Activated naive CD4-positive, alpha-beta T cell treated with anti-CD3 and anti-CD28 coated beads, Interleukin-2, amount 50 U/mL, for 72 hours (primary cell): ENCODE measurements at places on chromosomes 1 and 21.

DNA sequence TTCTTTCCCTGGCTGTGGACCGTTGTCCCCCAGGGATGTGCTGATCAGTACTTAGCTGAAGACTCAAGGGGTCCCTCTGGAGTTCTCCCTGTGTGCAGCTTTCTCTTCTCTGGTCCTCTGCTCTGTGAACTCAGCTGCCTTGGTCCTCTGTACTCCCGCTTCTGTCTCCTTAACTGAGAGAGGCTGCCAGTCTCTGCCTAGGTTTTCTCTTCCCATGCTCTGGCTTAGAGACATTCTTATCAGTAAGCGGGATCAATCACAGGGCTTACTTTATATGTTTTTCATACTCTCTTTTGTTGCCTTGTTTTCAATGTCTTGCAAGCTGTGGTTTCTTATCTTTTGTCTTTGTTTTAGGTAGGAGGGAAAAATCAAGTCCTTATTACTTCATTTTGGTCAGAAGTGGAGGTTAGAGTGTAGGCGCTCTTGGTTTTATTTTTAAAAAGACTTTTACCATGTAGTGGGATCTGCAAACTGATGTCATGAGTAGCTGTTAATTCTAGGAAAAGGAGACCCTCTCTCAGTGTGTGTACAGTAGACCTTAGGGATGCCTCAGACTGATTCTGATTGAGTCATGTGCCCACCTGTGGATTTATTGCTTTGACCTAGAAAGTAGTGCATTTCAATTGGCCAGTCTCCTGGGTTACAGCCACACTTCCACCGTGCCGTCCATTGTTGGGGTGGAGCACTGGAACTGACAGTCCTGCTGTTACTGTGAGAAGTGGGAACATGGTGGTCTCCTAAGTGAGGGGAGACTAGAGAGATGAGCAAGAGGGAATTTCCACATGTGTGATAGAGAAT, 46.6 kb downstream of the TTC3 start:
- DNase-seq: no peak

DNA sequence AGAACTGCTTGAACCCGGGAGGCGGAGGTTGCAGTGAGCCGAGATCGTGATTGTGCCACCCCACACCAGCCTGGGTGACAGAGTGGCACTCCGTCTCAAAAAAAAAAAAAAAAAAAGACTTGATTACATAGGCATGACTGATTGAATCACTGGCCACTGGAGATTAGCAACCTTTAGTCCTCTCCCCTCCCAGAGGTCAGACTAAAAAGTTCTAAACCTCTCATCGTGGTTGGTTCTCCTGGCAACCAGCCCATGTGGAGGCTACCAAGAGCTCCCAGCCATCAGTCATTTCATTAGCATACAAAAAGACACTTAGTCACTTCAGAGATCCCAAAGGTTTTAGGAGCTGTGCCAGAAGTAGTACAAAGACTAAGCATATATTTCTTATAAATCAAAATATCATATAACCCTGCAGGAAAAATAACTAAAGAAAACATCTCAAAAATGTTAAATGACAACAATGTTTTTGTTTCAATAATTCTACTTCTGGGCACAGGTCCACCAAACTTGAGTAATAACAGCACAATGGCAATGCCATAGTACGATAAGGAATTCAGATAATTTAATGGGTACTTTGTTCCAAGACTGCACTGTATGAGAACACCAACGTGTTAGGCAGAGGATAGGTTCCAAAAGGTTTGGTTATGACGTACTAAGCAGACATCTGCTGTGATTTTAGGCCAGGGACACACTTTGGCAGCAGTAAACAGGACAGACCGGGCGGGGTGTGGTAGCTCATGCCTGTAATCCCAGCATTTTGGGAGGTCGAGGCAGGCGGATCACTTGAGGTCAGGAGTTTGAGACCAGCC, 18.1 kb downstream of the USP48 start:
- DNase-seq: peak; percentile 21

DNA sequence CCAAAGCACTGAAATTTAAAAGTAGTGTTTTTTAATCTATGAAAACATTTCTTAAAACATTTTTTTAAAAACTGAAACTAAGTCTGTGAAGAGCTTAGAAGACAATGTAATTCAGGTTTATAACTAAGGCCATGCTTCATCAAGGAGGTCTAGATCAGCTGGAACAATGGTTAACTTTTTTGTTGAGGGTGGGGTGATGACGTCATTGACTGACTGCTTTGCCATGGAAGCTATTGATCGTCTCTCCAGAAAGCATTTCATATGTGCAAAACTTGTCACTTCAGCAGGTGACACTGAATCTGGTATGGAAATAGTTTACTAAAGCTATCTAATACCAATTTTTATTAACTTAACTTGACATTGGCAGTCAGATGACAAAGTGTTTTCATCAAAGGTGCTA, 21.0 kb downstream of the RAVER2 start:
- no peak for DNase-seq

- peak; percentile 74 for DNase-seq
These were observed 167.7 kb upstream of the CSF3R start for GRCh38 chr1:36650200-36651065.

DNA sequence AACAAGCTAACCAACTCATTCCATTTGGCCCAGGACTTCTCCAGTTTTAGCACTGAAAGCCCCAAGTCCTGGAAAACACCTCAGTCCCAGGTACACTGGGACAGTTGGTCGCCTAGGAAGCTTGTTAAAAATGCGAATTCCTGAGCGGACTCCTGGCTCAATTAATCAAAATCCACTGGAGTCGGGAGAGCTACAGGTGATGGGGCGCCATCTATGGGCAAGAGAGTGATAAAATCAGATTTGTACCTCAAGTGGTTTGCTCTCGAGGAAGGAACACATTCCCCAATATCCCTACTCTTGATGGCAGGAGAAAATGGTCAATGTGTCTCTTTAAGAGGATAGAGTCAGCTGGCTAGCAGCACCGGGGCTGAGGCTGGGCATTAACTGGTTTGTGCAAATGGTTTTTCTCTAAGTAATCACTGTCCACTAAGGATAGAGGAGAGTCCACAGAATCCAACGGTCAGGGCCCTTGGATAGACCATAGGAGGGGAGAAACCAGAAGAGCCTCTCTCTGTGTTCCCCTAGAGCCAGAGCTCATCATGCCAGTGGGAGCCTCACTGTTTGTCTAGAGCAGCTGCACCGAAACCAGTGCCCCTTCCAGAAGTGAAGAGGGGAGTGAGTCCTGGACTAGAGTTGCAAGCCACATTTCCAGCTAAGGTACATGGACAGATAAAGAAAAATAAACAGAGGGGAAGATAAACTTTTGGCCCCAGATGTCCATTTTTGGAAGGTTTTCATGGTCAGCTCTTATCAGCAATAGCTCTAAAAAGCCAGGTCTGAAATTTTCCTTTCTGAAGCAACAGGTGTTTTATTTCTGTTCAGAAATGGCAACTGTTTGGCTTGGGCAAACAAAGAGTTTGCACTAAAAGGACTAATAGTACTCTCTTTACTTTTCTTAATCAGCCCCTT, 148.5 kb downstream of the TENT5C start:
- DNase-seq: peak; percentile 39

DNA sequence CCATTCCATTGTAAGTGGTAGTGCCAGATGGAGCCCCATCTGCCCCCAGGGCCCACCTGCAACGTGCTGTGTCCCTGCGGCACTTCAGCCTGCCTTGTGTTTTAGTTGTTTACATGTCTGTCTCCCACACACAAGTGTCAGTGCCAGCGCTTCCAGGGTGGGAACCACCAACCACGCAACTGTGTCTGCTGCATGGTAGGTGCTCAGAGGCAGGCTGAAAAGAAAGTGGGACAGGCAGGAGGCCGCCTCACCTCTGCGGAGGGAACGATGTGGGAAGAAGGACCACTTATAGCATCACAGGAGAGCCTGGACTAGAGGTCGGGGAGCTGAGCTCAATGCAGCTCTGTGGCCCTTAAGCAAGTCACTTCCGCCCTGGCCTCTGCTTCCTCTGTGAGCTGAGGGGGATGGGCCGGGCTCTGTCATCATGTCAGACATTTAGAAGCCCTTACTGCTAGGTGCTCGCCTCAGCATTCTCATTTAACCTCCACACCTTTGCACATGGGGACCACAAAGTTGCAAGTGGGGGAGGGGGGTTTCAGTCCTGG, 17.9 kb downstream of the SLC9A1 start:
- peak; percentile 71 for DNase-seq

GRCh38 chr21:15964236-15964855, 234.6 kb downstream of the USP25 start:
- no peak for DNase-seq

- peak; percentile 83 for DNase-seq
These were observed at the start of gene ISG15 for GRCh38 chr1:1013105-1013921. Gene ISG15 (plus strand): TSS chr1:1013497. CDS start chr1:1013574, 77 bp downstream.

GRCh38 chr21:38920631-38921398, 115.1 kb downstream of the ETS2 start:
- DNase-seq: no peak

DNA sequence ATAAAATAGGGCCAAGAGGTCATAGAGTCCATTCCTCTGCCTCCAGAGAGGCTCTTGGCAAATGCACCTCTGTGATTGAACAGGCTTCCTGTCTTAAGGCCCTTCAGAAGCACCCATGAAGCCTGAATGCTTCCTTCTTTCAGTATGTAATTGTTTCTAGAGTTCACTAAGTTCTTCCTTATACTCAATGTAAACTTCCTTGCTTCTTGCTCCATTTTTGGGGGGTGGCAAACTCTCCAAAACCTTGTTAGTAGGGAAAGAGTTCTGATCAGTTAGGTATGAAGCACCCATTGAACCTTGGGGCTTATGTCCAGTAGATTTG, 102.3 kb upstream of the LPGAT1 start:
- no peak for DNase-seq

GRCh38 chr1:61035880-61036279, 46.5 kb upstream of the NFIA start:
- no peak for DNase-seq

DNA sequence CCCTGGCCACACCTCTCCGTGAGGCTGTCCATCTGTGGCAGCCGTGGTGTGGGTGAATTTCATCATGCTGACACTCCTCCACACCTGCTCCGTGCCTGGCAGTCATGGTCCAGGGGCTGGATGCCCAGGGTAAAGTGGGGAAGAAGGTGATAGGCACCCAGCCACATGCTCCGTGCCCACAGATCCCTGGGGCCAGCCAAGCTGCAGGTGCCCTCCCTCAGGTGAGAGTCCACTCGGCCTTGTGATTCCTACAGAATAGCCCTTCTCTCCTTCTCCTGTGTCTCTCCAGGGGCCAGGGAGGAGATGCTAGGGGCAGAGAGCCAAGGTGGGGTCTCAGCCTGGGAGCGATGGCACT, 16.8 kb upstream of the POFUT2 start:
- DNase-seq: no peak

GRCh38 chr1:148263906-148264255, 111.8 kb upstream of the NBPF11 start:
- DNase-seq: no peak

DNA sequence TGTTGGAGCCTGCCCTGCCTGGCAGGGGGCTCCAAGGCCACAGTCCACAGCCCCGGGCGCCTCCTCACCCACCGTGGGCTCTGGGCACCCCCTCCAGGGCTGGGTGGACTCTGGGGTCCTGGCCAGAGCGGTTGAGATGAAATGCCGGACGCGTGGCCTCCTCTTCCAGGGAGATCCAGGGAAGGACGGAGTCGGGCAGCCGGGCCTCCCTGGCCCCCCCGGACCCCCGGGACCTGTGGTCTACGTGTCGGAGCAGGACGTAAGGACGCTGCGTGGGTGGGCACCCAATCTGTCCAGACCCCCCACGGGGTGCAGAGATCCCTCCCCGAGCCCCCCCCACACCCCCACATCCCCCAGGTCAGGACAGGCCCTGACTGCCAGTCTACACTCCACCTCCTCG, 51.2 kb downstream of the SLC19A1 start:
- DNase-seq: no peak

DNA sequence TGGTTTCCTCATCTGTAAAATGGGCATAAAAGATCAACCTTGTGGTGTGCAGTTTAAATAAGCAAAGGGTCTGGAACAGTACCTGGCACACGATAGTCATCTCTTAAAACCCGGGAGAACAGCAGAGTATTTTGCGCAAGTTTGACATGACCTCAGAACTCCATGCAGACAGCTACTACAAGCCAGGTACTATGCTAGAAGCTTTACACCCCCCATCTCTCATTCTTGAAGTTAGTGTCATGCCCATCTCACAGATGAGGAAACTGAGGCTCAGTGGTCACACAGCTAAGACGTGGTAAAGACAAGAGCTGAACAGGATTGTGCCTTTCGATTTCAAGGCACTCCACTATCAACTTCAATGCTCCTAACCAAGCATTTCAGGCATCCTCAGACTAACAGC, 78.7 kb downstream of the CAPZB start:
- no peak for DNase-seq

- DNase-seq: no peak
These were observed 90.6 kb upstream of the USP24 start for GRCh38 chr1:55305735-55306134.

GRCh38 chr1:53575955-53576320, 116.7 kb downstream of the DMRTB1 start:
- no peak for DNase-seq

DNA sequence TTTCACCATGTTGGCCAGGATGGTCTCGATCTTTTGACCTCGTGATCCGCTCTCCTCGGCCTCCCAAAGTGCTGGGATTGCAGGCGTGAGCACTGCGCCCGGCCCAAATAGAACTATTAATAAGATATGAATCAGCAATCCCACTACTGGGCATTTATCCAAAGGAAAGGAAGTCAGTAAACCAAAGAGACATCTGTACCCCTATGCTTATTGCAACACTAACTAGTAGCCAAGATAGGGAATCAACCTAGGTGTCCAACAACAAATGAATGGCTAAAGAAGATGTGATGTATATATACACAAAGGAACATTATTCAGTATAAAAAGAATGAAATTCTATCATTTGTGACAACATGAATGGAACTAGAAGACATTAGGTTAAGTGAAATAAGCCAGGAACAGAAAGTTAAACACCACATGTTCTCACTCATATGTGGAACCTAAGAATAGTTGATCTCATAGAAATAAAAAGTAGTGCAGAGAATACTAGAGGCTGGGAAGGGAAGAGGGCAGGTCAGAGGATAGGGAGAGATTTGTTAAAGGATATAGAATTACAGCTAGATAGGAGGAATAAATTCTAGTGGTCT, 48.8 kb downstream of the XPR1 start:
- no peak for DNase-seq

DNA sequence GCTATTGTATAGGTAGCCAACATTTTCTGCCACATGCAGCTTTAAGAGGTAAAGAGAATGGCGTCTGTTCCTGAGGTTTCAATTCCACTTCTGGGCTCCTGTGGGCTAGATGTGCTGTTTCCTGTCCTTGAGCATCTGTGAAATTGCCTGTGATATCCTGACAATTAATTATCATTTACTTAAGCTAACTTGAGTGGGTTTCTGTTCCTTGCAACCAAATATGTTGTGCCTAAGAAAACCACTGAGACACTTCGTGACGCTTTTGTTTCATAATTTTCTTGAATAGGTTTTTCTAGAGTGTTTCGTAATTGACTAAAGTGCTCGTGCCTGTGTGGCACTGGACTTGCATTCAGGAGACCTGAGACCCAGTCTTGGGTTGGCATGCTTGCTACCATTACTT, 127.3 kb upstream of the POU3F1 start:
- DNase-seq: no peak

DNA sequence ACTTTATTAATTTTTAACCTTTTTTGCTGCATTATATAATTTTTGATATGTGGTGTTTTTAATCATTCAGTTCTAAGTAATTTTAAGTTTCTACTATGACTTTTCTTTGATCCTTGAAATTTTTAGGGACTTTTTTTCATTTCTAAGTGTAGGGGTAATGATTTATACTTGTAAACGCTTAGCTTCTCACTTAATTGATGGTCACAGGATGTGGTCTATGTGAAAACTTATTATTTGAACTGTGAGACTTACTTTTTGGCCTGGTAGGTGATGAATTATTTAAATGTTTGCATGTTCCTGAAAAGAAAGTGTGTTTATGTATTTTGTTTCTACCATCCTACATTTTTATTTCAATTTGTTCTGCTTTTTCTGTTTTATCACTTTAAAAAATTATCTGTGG, 17.2 kb downstream of the ALPL start:
- DNase-seq: no peak
